Astrocyte of the spinal cord (primary cell): ENCODE measurements at places on chromosomes 2 and 18.

DNA sequence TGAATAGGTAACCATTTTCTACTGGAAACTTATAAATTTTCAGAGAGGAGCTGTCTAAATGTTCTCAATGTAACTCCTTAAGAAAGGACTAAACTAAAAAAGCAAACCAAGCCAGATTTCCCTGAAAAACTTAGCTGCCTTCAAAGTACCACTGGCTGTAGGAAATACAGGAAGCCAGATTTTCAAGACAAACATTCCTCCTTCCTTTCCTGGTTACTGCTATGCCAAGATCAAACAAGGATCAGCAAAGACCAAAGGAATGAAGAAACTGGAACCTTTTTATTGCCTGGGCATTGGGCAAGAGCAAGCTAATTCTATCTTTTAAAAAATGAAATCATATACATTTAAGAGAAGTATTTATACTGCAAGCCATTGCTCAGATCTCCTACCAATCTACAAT, 212.7 kb downstream of the DYM start:
- peak; percentile 27 for DNase-seq

GRCh38 chr2:15943378-15944280, 3.3 kb downstream of the MYCN start:
- DNase-seq = no peak

DNA sequence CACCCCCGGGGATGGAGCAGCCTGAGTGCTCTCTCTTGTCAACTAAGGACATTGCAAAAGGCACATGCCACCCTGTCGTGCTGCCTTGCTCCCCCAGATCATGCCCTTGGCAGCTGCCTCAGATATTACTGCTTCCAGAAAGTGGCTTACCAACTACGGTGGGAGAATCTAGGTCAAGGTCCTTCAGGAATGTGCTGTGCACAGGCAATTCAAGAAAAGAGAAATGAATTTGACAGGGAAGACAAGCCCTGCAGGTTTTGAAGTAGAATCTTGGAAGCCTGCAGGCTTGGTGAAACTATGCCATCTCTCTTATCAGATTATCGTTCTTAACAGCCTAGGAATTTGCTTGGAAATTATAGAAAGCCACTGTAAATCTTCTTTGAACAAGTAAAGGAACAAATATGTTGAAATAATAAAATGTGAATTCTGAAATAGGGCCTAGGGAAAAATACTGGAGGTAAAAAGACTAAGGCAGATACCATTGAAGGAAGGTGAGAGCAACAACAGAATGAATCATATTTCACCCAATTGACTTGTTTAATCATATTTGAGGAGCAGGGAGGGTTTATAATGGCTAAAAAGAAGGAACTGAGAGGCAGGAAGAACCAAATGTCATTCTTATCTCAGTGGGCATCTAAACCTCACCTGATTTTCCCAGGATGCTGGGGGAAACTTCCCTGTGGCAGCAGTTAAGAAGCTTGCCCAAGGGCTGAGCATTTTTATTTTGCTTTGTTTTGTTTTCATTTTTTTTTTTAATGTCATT, 94.0 kb upstream of the GLS start:
- no peak for DNase-seq

- DNase-seq = no peak
Measured at GRCh38 chr2:180416627-180417026, 409.5 kb upstream of the CWC22 start.
